ENCODE measurements at places on chromosomes 7 and 10.

DNA sequence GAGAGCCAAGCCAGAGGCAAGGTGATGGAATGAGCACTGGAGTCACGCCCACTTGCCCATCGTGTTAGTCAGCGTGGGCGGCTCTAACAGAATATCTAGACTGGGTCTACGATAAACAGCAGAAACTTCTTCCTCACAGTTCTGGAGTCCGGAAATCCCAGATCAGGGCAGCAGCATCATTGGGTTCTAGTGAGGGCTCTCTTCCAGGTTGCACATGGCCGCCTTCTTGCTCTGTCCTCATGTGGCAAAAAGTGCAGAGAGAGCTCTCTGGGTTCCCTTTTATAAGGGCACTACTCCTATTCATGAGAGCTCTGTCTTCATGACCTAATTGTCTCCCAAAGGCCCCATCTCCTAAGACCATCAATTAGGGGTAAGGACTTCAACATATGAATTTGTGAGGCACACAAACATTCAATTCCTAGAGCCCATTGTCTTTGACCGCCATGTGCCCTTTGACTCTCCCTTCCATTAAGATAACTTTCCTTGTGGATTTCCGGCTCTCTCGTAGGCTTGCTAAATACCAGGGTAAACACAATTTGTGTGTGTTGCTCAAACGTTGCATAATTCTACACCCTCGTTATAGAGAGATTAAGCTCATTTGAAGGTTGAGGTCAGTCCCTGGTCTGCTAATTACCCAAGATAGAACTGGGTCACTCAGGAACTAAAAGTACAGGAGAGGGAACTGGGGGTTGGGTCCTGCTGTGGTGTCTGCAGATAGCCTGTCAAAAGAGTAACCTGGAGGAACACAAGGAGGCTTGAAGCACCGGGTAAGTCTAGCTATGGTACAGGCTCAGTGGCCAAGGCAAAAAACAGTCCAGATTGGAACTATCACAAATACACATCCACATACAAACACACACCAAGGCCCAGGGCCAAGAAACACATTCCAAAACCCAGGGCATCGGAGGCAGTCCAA, 28.7 kb upstream of the USP6NL start:
- DNase-seq, result peak; percentile 48

GRCh38 chr10:53827261-53827660, 973.8 kb downstream of the PCDH15 start:
- no peak for DNase-seq

DNA sequence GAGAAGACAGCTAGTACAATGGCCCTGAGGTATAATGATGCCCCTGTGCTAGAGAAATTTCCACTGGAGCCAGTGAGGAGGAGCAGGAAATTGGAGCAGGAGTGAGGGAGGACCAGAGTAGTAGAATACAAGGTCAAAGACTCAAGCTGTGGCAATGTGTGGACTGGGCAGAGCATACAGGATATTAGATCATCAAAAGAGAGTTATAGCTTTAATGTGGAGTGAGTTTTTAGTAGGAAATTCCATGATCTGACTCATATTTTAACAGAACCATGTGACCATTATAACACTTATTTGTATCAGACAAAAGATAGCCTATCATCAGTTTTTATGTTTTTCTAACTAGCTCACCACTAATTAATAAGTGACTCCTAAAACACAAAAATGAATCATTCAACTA, 154.1 kb downstream of the DGKB start:
- no peak for DNase-seq

DNA sequence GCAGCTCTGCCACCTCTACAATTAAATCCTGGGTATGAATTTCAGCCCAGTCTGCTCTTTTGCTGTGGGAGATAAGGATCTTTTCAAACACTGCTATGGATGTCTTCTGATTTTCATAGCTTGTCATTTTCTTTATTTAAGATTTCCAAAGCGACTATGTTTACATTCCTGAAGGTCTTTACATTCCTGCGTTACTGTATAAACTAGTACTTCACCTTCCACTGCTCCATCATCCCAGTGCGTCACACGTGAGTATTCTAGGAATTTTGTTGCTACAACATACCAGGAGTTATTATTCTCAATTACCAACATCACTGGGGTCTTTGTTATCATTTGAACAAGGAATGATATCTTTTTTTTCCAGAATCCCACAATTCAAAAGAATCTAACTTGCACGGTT, 944.7 kb downstream of the SORCS3 start:
- DNase-seq, result no peak

DNA sequence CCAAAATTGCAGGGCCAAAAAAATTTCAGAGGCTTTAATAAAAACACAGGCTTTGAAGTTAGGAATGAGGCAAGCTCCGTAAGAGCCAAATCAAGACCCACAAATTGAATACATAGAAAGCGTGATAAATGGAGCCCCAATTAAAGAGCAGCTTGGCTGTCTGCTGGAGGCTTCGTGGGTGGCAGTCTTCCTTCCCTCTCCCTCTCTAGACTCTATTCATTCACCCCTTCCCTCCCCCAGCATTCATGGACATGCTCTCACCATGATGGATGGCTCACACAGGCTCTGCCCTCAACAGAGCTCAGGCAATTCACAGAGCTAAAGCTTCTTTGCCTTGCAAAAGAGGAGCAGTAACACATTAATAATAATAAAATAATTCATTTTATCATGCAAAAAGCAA, 214.1 kb downstream of the HERPUD2 start:
- no peak for DNase-seq

DNA sequence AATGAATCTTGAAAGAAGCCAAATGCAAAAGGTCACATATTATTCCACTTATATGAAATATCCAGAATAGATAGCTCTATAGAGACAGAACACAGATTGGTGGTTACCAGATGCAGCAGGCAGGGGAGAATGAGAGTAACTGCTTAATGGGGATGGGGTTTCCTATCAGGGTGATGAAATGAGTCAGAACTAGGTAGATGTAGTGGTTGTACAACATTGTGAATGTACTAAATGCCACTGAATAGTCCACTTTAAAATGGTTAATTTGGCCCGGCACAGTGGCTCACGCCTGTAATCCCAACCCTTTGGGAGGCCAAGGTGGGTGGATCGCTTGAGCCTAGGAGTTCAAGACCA, 9.4 kb upstream of the SLC25A28 start:
- no peak for DNase-seq

DNA sequence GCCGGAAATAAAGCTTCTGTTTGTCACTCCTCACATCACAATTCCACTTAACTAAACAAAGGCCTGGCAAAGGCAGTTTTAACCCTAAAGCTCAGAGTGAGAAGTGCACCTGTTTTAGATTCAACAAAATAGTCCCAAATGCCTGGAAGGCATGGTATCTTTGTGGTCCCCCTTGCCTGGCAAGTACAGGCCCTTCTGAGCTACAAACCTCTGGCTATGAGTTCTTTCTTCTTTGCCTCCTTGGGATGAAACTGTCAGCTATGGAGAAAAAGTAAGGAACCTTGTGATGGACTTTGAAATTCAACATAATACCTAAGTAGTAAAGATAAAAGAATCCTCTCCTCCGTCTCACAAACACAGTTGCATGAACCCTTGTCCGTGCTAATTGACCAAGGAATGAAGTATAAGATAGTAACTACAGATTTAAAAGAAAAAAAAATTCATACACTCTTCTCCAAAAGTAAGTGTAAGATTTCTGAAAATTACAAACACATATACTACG, 244.5 kb upstream of the ETV1 start:
- DNase-seq, result no peak

- DNase-seq, result no peak
Measured at GRCh38 chr10:111281516-111281915, 204.7 kb downstream of the ADRA2A start.

DNA sequence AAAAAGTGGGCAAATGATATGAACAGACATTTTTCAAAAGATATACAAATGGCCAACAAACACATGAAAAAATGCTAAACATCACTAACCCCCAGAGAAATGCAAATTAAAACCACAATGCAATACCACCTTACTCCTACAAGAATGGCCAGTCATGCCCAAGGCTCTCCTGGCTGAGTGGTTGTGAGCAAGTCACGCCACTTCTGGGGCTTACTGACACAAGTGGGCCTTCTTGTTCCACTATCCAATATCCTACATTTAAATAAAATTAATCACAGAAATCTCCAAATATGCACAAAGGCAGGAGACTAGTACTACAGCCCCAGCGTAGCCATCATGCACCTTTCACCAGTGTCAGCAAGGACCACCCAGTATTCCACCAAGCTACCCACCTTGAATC, 181.9 kb downstream of the TNS3 start:
- DNase-seq, result no peak

DNA sequence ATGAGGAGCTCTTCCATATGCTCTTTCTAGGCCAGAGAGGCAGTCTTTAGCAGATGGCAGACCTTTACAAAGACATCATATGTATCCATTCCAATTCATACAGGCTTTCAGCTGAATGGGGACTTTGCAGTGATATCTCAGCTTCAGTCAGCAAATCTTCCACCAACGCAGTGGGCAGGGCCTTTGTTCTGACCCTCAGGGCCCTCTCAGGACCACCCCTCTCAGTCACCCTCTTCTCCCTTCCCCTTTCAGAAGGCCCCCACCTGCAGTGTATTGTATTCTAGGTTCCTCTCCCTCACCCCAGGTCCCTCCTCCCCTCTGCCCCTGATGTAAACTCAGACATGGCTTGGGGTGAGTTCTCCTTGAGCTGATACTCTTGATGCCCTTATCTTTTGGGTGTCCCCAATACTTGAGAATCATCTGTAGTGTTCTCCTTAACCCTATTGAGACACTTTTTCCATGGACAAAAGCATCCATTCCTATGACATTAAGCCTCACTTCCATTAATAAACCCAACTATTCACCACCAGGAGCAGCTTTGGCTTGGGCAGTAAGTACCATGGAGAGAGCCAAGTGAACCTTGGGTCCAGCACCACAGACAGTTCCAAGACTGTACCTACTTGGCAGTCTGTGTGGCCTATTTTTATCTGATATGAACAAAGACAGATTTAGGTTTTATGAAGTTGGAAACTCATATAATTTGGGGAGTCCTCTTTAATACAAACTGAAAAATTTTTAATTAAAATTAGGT, 62.7 kb downstream of the ADCYAP1R1 start:
- DNase-seq, result no peak

DNA sequence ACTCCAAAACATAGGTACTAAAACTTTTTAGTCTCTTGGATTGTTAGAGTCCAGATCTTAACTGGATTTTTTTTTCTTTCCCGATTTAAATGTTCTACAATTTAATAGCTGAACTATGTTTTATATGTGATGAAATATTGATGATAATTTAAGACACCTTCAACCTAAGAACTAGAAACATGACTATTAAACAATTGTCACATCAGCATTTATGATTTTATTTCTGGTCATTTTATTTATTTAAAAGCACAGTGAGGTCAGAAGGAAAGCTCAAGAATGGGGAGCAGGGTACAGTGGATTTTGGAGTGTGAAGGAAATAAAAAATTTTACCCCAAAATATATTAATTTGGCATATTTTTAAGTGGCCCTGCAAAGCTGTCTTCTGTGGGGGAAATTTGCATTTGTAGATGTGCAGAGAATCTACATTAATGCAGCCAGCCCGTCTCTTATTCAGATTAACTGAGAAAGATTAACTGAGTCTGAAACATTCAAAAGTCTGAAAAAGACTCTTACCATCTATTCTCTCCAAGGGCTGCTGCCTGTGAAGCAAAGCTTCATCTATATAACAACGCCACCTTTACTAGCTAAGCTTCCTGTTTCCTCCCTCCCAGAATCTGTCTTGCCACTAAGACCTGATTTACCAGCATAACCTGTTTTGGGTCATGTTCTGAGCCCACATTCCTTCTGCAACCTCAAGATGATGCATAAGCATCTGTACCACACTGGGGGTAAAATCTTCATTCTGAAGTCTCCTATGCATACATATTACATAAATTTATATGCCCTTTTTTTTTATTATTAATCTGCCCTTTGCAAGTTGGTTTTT, 86.4 kb downstream of the TMEM106B start:
- DNase-seq, result no peak
